Putamen (tissue), 1 donor: ENCODE measurements at places on chromosomes 7 and 10.
A peak's percentile ranks its signal among the peaks of the same experiment; 100 is the strongest.

DNA sequence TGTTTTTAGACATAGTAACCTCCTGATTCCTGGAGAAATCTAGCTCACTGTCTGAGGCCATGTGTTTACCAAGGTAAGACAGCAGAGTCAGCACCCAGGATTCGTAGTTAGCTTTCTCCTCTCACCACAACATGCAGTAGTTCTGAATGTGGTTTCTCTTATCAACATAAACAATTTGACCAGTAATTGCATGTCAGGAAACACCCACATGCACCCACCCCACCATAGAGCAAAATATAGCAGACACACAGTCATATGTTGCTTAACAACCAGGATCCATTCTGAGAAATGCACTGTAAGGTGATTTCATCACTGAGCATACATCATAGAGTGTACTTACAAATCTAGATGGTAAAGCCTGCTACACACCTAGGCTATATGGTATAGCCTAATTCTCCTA, 1004.0 kb downstream of the ANKRD7 start:
- no peak for DNase-seq

DNA sequence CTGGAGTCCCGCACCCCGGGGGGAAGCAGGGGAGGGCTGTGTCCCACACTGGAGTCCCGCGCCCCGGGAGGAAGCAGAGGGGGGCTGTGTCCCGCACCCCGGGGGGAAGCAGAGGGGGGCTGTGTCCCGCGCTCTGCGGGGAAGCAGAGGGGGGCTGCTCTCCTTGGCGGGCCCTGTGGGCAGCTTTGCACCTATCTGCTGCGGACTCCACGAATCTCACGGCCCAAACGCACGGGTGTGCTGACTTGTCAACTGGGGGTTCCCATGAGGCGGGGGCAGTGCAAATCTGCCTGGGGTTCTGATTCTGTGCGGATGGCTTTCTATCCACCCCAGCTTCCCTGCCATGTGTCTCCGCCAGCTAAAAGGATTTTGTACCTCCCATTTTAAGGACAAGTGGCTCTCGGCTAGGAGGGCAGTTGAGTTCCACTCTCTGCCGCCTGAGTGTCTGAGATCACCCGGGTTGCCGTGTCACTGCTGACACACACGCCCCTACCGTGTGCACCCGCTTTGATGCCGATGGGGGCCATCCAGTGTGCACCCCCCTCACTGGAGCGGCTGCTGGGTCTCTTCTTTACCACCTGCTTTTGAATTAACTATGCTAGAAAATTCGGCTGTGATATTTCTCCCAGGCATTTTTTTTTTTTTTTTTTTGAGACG, 20.5 kb downstream of the GPER1 start:
- no peak for DNase-seq

GRCh38 chr7:5384618-5385017, 39.0 kb downstream of the TNRC18 start:
- no peak for DNase-seq

DNA sequence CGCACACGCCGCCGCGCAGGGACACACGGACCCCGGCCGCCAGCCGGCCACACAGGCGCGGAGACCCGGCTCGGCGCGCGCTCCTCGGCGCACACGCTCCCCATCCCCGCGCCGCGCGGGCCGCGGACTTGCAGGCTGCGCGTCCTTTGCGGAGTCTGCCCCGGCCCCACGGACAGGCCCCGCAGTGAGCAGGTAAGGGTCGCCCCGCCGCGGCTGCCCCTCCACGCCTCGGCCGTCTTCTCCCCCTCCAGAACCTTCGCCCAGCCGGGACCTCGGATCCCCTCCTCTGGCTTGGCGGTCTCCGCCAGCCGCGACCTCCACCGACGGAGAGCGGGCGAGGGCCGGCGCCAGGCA, 356 bp downstream of the ADCYAP1R1 start:
- DNase-seq = no peak

DNA sequence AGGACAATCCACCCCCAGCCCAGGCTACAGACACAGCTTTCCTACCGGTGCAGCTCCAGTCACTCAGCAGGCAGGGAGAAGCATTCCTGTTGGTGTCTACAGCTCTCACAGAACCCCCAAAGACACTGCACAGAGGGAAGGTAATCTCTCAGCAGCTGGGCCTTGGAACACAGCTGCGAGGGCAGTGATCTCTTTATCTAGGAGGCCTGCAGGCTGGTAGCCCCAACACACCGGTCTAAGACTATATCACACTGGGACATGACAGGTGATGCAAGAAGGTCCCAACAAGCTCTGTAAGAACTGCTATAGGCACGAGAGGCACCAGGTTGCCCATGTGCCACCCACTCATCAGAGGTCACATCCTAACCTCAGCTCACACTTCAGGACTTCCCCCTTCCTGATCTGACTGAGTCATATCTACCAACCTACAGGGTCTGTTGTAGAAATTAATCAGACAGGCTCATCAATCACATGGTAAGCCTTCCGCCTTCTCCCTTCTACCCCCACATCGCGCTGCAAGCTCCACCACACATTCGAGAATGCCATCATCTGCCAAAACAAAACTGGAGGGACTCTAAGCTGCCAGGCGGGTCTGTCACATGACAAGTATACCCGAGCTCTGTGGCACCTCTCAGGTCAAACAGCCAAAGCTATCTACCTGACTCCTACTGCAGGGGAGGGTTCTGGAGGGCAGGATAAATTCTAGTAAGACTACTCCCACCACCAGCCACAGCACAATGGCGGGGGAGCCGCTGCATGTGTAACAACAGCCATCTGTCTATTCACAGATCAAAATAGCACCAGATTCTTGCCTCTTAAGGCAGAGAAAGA, 26.1 kb downstream of the FAM53B start:
- DNase-seq = peak; percentile 85
